ENCODE measurements at places on chromosomes 1 and 21.

DNA sequence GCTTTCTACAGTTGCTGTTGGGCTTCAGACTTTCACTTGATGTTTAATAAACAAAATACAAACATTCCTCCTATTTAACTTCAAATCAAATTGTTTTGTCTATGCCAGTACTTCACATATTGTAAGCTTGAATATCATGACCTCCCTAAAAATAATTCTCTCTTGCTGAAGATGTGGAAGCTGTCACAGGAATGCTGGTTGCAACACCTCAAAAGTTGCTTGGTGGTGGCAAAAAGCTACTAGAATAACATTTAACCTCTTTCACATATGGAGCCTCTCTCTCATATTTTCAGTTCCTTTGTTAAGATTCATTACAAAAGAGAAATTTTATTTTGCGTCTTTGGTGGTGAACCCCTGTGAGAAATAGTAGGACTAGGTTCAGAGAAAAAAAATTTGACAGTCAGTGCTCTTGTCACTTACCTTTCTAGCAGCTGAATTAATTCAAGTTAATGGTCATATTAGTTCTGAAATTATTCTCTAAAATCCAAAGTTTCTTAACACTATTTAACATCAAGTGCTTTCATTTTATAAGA lies 25.5 kb upstream of the F13B start:
- no peak for DNase-seq

GRCh38 chr1:145991735-145992412 lies 4.5 kb downstream of the TXNIP start:
- DNase-seq, result no peak

DNA sequence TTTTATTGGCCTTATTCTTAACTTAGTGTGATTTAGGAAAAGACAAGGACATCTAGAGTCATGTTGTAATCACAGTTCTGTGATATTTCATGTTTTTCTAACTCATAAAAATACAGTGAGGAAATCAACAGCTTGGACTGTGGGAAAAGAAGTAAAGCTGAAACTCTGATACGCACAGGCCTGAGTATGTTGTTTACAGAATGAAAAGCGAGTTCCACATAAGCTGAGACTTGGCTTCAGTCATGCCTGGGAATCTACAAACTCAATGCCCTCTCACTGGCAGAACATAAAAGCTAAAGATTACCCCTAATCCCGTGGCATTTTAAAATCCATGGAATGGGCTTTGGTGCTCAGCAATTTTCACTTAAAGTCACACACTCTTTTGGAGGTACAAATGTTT lies 23.6 kb upstream of the ATP5PO start:
- no peak for DNase-seq

- DNase-seq, result no peak
Measured at GRCh38 chr1:4684136-4684535, 29.7 kb downstream of the AJAP1 start.

- DNase-seq, result no peak
Measured at GRCh38 chr1:179743679-179744400, 749 bp downstream of the FAM163A start.

GRCh38 chr1:109712321-109712864 lies 342 bp downstream of the GSTM5 start:
- DNase-seq, result no peak

- DNase-seq, result no peak
Measured at GRCh38 chr1:178650934-178651511, 74.0 kb upstream of the RALGPS2 start.

GRCh38 chr1:34786521-34787325 lies 5.7 kb downstream of the GJB3 start:
- no peak for DNase-seq

GRCh38 chr1:54978528-54979326 lies 1.7 kb upstream of the TMEM61 start:
- DNase-seq, result no peak

GRCh38 chr21:34781526-34781925 lies 112.7 kb downstream of the CLIC6 start:
- no peak for DNase-seq

- no peak for DNase-seq
Measured at GRCh38 chr1:76374086-76374485, 299.5 kb downstream of the ST6GALNAC3 start.

DNA sequence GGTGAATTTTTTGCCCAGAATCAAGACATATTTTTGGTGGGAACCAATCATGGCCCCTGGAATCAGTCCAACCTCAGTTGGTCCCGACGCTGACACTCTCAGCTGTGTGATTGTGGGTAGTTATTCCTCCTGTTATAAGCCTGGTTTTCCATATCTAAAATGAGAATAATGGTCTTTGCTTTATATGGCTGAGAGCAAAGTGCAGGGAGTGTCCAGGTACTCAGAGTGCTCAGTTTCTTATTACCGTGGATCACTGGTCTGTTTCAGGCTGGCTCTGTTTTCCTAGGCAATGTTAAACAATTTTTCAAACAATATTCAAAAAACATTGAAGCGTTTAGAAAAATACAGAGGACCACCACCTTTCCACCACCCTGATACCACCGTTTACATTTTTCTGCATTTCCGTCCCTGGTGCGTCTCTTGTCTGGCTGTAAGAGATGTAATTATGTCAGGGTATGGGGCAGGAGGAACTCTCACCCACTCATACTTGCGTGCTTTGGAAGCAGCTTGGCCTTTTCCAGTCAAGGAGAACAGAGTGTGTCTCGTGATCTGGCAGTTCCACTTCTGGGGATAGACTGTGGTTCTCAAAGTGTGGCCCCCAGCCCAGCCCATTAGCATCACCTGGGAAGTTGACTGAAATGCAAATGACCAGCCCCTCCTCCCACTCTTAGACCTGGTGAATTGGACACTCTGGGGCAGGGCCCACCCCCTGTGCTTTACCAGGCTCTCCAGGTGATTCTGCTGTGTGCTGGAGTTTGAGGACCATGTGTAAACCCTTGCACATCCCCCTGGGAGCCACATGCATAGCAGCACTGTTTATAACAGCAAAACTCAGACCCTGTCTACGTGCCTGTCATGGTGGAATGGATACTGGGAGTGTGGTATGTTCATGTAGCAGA lies 6.8 kb downstream of the MX1 start:
- DNase-seq, result no peak

DNA sequence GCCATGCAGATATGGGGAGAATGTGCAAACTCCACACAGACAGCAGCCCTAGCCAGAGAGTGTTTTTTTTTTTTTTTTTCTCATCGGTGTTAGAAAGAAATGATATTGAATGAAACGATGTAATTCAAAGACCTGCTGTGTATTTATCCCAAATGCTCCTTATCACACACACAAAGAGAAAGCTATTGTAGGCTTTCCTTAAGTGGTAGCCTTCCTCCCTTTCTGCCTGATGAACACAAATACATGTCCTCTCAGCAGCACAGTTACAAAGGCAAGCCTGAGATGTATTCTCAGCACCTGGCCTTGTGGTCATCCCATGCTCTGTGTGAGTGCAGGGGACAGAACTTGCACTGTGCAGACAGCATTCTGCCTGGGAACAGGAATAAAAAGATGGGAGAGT lies 93.8 kb downstream of the PLPPR5 start:
- DNase-seq, result no peak

- DNase-seq, result no peak
Measured at GRCh38 chr1:156284757-156285156, 632 bp downstream of the TMEM79 start.

GRCh38 chr1:112508278-112509004 lies at the start of gene WNT2B:
Gene WNT2B (plus strand): TSS chr1:112508965. CDS start chr1:112509263, 298 bp downstream.
- no peak for DNase-seq

- DNase-seq, result no peak
Measured at GRCh38 chr1:96145492-96145891, 576.1 kb upstream of the PTBP2 start.

- no peak for DNase-seq
Measured at GRCh38 chr21:36489776-36490165, 9.8 kb upstream of the CLDN14 start.

GRCh38 chr1:14705824-14706223 lies 107.3 kb downstream of the KAZN start:
- DNase-seq, result no peak

GRCh38 chr1:50109647-50110075 lies 941 bp downstream of the ELAVL4 start:
- no peak for DNase-seq

GRCh38 chr21:45979141-45979631 lies 2.4 kb upstream of the COL6A1 start:
- DNase-seq, result no peak

DNA sequence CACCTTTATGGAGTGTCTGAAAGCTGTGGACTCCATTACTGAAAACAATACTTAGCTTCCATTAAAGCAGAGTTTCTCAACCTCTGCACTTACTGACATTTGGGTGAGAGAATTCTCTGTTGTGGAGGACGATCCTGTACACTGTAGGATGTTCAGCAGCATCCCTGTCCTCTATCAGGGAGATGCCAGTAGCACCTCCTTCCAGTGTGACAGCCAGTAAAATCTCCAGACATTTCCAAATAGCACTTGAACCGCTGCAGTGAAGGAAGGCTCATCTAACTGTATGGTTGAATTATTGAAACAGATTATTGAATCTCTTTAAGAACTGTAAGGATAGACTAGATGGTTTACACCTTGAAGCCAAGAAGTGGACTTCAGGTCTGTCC lies 3.1 kb downstream of the PRDM2 start:
- no peak for DNase-seq

- no peak for DNase-seq
Measured at GRCh38 chr1:191579019-191579418, 579.2 kb upstream of the RGS18 start.

DNA sequence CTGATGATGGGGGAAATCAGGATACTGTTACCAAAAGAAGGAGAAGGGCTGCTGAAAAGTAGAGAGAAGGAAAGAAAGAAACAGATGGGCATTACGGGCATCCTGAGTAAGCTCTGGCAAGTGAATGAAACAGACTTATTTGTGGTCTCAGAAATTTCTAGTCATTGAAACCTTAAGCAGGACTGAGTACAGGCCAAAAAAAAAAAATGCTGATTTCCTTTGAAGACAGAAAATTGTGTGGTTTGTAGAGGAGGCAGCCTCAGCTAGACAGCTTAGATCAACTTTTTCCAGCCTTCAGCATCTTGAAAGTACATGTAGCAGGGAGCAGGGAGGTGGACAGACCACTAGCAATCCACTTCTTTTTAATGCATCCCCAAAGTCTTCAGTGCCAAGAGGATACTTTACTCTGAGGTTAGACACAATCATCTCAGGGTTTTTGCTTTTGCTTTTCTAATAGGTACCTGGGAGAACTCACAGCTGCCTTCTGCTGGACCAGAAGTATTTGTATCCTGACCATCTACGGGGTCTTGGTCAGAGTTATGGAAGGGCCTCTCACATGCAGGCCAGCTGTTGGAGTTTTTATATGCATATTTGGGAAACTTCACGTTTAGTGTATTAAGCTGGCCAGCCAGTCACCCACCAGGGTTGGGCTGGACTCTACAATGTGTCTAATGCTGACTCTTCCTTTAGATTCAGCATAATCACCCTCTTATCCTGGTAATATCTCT lies 10.6 kb upstream of the CAPZB start:
- DNase-seq, result no peak

- no peak for DNase-seq
Measured at GRCh38 chr1:247164694-247165093, 7.1 kb downstream of the ZNF124 start.

DNA sequence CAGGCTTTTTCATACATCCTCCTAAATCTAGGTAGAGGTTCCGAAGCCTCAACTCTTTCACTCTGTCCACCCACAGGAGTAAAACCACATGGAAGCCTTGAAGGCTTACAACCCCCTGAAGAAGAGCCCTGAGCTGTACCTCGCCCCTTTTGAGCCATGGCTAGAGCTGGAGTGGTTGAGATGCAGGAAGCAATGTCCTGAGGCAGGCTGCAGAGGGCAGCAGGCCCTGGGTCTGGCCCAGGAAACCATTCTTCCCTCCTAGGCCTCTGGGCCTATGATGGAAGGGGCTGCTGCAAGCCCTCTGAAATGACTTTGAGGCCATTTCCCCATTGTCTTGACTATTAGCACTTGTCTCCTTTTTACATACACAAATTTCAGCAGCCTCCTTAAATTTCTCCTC lies 1503.0 kb downstream of the KCNT2 start:
- no peak for DNase-seq

DNA sequence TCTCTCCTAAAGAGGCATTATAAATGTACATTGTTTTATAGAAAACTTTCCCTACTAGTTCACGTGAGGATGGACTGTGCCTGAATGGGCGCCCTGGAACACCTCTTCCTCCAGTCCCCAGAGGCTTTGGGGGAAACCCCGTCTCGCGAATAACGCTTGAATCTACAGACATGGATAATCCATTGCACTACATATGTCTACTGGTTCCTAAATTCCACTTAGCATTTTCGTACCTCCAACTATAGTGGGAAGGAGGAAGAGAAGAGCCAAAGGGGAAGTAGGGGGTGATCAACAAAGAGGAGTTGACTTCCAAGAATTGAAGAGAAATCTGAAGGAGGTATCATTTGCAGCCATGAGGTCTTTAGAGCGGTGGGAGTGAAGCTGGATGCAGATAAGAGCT lies 11.1 kb downstream of the BARHL2 start:
- no peak for DNase-seq

- no peak for DNase-seq
Measured at GRCh38 chr1:23964790-23965740, 5.4 kb downstream of the PNRC2 start.

DNA sequence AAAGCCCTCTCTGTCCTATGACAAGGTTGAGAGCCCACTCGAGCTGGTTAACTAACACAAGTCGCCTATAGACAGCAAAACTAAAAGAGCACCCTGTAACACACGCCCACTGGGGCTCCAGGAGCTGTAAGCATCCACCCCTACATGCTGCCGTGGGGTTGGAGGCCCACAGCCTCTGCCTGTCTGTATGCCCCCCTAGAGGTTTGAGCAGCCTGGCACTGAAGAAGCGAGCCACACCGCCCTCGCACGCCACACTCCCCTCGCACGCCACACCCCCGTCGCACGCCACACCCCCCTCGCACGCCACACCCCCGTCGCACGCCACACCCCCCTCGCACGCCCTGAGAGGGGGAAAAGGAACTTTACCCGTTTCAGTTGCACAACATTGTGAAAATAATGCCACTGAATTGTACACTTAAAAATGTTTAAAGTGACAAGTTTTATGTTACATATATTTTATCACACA lies 13.2 kb upstream of the HMGCL start:
- peak; percentile 5 for DNase-seq

GRCh38 chr1:149844101-149844500 lies 55.3 kb upstream of the BOLA1 start:
- no peak for DNase-seq

DNA sequence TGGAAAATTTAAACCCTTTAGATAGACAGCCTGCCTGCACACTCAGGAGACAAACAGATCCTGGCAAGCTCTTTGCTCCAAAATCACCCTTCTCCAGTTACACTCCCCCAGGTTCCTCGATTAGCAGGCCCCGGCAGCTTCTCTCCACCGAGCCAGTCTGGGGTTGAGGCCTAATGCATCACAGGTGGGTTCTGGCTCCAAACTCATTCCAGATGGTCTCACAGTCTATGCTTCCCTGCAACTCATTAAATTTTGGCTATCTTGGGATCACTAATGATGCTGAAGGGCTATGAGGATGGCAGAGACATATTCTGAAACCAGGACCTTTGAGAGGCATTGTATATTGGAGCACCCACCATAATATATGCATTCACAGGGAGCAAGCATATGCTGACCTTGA lies 559.8 kb upstream of the USP24 start:
- no peak for DNase-seq
